Activated T-helper 1 cell treated with Interleukin-2 at 50 U/mL for 16 hours (primary cell): ENCODE measurements at places on chromosomes 12 and 14.

DNA sequence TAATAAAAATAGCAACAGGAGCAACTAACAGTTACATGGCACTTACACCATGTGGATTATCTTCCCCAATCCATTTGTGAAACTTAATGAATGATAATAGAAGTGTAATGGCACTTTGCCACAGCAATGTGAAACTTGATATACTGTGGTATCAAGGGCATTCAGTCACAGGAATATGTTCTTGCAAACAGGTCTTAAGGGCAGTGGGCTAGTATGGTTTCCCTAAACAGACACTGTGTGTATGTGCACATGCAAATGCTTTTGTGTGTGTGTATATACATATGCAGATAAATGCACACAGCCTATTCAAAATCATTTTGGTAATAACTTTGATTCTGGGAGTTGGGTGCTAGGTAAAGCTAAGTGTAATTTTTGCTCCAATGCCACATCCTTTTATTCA is 26.2 kb upstream of the ARHGAP5 start:
- no peak for DNase-seq

DNA sequence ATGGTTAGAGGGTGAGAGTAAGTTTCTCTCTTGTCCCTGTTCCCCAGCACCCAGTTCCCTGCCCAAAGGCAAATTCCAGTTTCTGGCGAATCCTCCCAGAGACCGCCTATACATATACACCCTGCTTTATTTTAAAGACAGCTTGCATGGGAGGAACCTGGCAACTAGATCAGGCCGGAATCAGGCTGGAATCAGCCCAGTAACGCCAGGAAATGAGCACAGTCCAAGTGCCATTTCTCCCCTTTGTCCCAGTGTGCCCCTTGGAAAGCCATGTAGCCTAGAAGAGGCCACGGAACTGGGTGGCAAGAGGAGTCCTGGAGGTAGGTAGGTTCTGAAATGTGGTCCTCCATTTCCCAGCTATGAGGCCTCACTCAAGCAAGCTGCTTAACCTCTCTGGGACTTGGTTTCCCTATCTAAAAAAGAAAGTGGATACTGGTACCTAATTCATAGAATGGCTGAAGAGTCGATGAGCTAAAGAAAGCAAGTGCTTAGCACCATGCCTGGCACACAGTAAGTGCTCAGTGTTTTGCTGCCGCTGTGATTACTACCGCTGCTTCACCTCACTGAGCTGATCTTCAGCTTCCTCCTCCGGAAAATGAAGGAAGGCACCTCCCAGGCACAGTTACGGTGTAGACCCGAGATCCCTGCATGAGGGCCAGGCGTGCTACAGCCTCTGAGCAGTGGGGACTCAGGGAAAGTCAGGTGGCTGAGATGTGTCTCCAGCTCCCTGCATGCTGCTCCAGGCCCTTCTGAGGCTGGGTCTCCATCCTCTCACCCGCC is 36.4 kb downstream of the PITPNM2 start:
- DNase-seq, result no peak

GRCh38 chr12:77816196-77816595 is 14.5 kb upstream of the NAV3 start:
- DNase-seq, result no peak

DNA sequence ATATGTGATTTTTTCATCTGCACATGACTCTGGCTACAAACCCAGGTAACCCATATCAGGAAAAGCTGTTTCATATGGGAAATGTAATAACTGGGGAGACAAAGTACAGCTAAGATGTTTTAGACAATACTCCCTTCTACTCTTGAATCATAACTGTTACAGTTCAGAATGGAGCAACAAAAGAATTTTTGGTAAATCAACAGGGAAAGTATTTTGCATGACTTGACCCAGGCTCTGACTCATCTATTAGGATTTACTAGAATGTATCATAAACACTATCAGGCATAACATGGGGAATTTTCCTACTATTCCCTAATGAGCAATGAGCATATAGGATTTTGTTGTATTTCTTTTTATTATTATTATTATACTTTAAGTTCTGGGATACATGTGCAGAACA is 553.0 kb downstream of the SLC16A7 start:
- no peak for DNase-seq

GRCh38 chr12:69534389-69534822 is 50.9 kb upstream of the CCT2 start:
- no peak for DNase-seq

DNA sequence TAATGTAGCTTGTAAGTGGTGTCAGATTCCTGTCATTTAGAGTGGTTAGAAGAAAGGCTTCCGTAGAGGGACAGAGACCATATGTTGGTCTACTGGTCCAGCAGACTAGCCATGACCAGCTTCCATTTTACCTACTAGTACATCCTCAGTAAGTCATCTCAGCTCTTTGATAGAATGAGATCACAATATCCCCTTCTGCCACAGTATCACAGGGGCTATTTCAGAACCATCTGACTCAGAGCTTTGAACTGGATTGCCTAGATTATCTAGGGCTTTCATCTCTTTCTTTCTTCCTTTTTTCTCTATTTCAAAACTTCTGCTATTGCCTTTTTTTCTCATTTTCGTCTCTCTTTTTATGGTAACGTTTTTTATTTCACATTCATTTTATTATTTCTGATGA is 4.7 kb downstream of the ZDHHC17 start:
- DNase-seq, result no peak

DNA sequence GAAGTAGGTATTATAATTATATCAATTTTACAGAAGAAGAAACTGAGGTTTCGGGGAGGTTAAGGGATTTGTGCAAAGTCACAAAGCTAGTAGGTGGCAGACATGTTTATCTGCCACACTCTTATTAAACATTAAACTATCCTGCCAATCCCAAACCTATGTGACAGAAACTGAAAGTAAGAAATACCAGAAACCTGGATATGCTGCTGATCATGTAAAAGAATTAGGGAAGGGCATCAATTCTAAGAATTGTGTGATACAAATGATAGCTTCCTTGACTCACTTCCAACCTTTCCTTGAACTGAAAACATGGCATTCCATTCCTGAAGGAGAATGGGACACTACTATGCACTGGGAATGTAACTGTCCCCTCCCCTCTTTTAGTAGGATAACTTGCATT is 16.9 kb downstream of the TAOK3 start:
- DNase-seq, result no peak

DNA sequence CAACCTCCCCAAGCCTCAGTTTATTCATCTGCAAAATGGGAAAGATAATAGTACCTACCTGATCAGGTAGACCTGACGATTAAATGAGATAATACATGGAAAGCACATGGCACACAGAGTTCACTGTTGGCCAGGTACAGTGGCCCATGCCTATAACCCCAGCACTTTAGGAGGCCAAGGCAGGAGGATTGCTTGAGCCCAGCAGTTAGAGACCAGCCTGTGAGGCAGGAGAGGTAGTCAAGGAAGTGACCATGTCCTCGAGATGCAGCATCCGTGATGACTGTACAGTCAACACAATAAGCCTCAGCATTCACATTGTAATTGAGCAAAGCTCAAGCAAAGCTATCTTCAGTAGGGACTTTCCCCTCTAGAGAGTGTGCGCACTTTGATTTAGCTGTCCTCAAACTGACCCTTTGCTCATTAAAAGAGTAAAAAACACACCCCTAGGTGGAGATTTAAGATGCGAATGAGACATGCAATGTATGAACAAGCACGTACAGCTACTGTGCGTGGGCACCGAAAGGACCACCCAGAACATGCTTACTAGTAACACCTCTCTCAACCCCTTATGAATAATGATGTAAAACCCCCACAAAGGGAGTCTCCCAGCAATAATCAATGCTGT is 9.9 kb downstream of the ISCU start:
- DNase-seq, result no peak

- DNase-seq, result no peak
These were observed 226.3 kb upstream of the NOS1 start for GRCh38 chr12:117587631-117588287.

DNA sequence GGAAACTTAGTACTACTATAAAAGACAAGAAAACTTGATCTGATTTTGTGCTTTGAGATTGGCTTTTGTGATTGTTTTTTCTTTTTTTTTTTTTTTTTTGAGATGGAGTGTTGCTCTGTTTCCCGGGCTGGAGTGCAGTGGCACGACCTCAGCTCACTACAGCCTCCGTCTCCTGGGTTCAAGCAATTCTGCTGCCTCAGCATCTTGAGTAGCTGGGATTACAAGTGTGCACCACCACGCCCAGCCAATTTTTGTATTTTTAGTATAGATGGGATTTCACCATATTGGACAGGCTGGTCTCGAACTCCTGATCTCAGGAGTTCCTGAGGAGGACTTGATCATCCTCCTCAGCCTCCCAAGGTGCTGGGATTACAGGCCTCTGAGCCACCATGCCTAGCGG is 26.4 kb downstream of the AEBP2 start:
- DNase-seq, result no peak
